ENCODE measurements at places on chromosomes 6 and 20.
A peak's percentile ranks its signal among the peaks of the same experiment; 100 is the strongest.

DNA sequence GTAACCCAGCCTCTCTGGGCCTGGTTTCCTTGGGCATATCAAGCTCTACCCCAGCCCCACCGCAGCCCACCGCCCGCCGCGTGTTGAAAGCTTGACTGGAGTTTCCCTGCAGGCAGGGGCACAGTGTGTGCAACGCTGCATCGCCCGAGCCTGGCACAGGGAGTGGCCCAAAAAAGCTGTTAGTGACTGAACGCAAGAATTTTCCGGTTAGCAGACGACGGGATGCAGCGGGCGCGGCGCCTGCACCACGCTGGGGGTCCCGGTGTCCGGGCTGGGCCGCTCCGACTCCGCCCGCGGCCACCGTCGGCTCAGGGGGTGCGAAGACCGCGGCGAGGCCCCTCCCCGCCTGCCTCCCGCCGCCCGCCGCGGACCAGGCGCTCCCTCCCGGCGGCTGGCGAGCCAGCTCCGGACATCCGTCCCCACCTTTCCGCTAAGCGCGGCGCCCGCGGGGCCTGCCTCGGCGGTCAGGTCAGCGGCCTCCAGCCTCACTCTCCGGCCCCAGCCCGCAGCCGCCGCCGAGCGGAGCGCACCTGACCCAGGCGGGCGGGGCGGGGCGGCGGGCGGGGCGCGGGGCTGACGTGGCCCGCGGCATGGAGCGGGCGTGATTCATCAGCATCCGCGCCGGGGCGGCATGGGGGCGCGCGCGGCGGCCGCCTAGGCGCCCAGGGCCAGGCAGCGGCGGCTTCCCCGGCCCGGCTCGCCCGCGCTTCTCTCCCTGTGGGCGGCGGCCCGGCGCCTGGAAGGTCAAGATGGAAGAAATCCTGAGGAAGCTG, at the start of gene ARFGEF3:
TSS of gene ARFGEF3 (plus strand) at position 602 of the 773 bp plus-strand sequence. CDS start at position 750, 148 bp downstream.
- peak; percentile 61 for DNase-seq

DNA sequence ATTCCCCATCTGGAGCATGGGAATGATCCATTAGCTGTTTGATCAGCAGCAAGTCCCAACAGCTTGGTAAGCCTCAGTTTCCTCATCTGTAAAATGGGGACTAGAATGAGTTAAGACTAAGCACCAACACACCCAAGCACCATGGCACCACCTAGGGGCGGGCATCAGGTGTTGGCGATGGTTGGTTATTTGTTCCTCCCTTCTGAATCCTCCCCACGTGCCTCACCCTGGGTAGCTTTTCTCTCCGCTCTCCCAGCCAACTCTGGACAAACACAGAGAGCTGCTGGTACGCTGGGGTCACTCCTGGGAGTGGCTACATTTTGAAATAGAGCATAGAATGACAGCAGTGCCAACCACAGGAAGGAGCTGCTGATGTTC, 13.3 kb upstream of the ITPR3 start:
- DNase-seq: no peak

GRCh38 chr20:36391456-36391855, 85.3 kb downstream of the DLGAP4 start:
- no peak for DNase-seq

- no peak for DNase-seq
Measured at GRCh38 chr6:80366051-80366450, 259.6 kb downstream of the BCKDHB start.

DNA sequence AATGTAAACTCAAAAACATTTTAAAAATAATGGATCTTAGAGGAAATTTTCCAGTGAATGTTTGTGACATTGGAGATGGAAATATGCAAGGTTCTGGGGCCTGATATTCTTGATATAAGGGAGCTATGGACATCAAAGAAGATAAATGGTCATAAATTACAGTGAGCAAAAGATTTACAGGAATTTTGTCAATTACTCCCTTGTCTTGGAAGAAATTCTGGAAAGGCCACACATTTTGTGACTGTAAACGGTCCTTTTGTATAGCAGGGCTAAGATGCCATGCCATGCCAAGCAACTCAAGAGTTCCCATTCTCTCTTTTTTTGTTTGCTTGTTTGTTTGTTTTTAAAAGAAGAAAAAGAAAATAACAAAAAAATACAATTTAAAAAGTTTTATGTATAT, 1186.2 kb upstream of the CITED2 start:
- no peak for DNase-seq

- no peak for DNase-seq
Measured at GRCh38 chr6:57435475-57436160, 118.2 kb downstream of the PRIM2 start.

DNA sequence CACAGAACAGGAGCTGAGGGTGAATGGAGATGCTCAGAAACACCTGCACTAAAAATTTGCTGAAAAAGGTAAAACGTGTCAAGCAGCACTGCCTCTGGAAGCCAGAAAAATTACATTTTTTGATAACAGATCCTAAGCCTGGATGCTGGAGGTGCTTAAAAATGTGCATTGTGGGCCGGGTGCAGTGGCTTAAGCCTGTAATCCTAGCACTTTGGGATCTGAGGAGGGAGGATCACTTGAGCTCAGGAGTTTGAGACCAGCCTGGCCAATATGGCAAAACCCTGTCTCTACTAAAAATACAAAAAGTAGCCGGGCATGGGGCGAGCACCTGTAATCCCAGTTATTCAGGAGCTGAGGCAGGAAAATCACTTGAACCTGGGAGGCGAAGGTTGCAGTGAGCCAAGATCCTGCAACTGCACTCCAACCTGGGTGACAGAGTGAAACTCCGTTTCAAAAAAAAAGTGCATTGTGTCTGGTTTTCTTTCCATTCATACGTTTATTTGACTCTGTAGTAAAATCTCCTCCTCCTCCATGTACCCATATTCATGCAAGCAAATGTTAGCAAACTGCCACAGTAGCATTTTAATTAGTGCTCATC, 587 bp upstream of the BTN3A1 start:
- DNase-seq: no peak

GRCh38 chr6:37861452-37861851, 41.9 kb downstream of the ZFAND3 start:
- no peak for DNase-seq

DNA sequence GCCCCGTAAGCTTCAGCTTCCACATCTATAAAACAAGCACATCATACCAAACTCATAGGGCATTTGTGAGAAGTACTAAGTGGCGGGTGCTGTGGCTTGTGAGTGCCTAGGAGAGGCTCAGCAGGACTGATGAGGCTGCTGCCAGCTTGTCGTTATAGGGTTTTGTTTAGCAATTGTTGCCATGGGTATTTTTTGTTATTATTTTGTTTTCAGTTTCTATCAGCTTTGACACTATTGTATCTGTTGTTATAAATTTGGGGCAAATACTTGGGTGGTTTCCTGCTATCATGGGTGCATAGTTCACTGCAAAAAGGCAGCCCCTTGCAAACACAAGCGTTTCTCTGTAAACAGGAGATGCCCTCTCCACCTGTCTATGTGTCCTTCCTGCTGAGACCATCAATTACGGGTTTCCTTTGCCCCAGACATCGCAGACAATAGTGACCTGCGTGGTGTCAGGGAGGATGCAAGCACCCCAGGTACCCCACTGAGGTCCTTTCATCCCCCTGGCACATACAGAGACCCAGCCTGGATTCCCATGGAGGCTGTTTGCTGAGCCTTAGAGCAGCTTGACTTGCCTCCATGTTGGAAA, 3.1 kb upstream of the CCDC167 start:
- DNase-seq: no peak

GRCh38 chr20:46145713-46146112, 27.6 kb downstream of the CD40 start:
- DNase-seq: no peak

- no peak for DNase-seq
Measured at GRCh38 chr6:155398221-155398620, 57.4 kb downstream of the NOX3 start.

DNA sequence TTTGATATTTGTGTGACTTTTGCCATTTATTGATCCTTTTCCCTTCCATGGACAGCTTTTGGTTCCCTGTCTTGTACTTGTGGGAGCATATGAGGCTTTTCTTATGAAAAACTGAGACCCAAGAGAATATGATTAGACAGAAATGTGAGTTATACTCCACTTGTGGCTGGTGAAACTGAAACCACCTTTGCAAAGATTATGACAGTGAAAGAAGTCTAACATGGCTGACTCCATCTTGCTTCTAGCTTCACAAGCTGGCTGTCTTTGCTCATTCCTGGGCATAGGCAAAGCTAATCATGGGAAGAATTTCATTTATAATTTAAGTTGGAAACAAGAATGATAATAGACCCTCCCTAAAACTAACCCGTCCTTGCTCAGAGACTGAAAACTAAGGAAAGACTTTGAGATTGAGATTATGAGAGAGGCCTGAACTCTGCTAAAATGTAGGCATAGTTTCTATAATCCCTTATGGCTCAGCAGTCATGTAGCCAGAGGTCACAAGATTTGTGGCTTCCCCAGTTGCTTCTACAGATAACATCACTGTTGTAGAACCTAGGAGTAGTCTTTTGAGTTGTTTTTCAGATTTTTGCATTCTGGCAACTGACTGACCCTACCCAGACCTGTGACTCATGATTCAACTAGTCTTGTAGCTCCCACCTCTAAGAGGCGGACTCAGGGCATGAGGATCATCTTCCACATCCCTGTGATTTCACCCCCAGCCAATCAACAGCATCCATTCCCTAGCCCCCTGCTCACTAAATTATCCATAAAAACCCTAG, 50.9 kb upstream of the CD2AP start:
- no peak for DNase-seq

GRCh38 chr6:23013776-23014175, 444.4 kb downstream of the HDGFL1 start:
- no peak for DNase-seq

DNA sequence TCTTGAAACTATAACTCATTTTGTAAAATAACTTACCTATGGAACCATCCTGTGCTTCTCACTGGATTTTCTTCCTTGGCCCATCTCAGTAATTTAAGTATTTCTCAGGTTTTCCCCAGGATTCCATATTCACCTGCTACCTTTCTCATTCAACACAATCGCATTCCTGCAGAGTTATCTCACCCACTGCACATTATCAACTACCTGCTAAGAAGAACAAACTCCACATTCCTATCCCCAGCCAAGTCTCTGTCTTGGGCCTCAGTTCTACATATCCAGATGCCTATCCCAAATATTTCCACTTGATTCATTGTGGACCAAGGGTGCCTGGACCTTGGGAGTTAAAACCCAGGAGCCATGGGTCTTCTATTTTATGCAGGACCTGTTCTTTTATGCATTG, 60.2 kb upstream of the KCNQ5 start:
- DNase-seq: no peak

DNA sequence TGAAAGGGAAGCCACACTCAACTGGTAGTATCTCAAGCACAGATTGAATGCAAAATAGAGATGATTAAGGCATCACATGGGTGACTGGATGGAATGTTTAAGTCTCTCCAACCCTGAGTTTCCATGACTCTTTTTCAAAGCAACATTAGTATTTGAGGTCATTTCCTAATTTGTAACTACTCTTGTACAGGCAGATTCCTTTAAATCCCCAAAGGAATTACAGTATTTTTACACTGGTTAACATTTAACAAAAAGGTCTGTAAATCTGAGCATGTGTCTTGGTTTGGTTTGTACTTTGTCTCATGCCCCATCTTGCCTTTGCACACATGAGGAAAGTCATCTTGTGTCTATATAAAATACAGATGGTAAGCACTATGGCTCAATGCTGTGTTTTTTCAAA, 15.1 kb downstream of the RMND1 start:
- DNase-seq: no peak

DNA sequence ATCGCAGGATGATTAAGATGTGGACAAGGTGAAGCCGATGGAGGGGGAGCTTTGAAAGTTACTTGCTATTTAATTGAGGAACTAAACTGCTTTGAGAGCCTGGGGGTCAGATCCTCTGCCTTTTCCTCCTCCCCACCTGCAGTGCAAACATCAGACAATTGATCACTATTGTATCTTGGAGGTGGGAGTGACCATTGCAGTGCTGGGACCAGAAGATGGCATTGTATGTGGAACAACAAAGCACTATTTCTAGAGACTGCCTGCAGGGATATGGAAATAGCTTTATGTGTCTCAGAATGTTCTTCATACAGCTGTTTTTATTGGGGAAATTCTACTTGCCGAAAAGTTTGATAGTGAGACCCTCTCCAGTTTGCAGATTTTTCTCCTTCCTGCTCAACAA, 4.2 kb downstream of the MOG start:
- no peak for DNase-seq
